ENCODE measurements at places on chromosomes 1 and 21.

- no peak for DNase-seq
Observed at GRCh38 chr1:100353071-100353801, 930 bp downstream of the CDC14A start.

GRCh38 chr1:202565890-202566602 lies 144.2 kb downstream of the SYT2 start:
- DNase-seq = no peak

DNA sequence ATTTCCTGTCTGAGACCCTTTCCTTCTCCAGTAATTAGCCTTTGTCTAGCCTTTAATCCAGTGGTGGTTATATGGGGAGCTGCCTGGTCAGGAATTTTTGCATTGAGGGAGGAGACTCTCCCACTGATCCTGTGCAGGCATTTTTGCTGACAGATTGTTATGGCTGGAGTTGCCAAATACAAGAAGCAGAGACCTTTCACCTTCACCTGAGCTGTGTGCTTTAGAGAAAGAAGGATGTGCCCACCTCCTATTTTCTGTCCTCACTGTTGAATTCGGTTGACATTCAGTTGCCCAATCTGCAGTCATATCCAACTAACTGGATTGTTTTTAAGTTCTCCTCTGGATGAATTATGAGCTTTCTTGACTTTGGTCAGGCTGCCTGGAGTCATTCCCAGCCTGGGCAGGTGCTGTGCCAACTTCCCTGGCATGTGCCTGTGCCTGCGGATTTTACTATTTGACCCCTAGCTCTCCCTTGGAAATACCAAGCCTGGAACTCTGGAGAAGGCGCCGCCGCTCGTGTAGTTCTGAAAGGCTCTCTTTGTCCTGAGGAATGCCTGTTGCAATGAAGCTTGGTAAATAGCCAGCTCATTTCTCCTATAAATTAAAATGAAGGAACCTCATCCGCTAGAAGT lies 143.9 kb downstream of the NOS1AP start:
- DNase-seq = no peak

- no peak for DNase-seq
Observed at GRCh38 chr1:209800984-209801834, 4.7 kb downstream of the IRF6 start.

- no peak for DNase-seq
Observed at GRCh38 chr21:42731264-42732032, 78.0 kb downstream of the PDE9A start.

DNA sequence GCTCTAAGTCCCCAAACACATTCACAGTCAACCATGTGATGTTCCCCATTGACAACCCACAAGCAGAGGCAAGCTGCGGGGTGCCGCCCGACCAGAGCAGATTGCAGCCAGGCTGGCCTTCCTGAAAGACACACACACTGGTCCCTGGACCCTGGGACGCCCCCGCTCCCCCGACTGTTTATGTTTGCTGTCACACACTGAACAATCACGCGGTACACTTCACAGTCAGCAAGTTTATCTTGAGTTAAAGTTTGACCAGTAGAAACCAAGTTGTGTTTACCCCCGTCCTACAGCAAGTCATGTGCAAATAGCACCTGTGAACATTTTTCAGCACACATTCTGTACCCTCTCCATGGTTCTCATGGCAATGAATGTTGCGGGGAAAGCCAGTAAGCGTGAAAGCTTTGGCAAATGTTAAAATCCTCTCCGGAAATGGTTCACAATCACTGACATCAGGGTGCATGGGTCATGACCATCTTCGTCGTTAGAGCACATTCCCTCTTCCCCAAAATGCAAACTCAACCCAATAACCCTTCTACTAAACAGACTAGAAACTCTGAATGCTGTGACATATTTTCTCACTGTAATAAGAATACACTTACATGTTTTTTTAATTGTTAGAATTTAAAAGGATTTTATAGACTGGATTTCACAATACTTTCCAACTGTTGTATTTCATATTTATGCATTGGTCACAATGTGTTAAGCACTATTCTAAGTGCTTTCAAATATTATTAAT lies 33.3 kb upstream of the IRF2BP2 start:
- DNase-seq = no peak

- DNase-seq = no peak
Observed at GRCh38 chr1:81967951-81968350, 167.2 kb downstream of the ADGRL2 start.

DNA sequence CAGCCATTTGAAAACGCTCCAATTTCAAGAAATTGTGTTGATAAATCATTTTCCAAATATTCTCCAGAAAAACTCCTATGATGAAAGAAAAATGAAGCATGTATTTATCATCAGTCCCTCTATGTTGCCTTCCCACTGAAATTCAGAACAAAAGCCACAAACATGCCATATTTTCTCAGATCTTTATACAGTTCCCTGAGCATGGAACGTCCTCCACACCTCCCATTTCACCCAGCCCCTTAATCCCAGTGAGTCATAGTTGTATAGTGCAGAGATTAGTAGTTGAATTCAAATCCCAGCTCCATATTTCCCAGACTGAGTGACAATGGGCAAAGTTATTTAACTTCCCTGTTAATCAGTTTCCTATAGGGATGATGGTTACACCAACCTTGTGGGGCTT lies 20.6 kb upstream of the NPL start:
- no peak for DNase-seq

- no peak for DNase-seq
Observed at GRCh38 chr1:55192093-55192492, 23.1 kb downstream of the USP24 start.

DNA sequence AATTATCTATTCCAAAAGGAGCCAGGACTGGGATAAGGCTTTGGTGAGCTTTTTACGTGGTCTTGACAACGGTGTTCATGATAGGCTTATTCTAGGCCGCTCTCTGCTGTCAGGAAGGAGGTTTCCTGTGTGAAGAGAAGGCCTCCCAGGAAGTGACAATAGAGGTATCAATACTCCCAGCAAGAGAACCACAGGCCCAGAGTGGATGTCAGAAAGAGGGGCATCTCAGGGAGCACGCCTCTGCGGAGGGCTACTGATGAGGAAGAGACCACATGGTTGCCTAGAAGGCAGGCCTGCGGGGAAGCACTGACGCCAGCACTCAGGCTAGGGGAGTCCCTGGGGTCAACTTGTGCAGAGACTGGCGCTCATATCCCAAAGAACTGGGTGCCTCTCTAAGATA lies 60.4 kb downstream of the ITPKB start:
- no peak for DNase-seq

- no peak for DNase-seq
Observed at GRCh38 chr1:113834716-113835115, 22.4 kb upstream of the RSBN1 start.

DNA sequence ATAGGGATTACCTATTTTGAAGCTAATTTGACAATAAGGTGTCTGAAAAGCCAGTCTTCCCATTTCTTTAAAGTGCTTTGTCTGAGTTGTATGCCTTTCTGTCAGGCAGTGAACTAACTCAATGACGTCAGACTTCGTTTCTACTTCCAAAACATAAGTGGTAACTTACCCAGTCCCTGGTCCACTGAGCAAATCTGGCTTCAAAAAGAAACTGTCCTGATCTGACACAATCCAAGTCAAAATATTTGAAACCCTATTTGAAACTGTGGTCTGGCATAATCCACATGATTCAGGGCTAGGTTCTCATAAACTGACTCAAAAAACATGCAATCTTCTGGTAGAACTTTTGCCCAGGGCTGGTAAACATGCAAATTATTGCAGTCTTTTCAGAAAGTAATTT lies 34.0 kb downstream of the DIRAS3 start:
- no peak for DNase-seq

DNA sequence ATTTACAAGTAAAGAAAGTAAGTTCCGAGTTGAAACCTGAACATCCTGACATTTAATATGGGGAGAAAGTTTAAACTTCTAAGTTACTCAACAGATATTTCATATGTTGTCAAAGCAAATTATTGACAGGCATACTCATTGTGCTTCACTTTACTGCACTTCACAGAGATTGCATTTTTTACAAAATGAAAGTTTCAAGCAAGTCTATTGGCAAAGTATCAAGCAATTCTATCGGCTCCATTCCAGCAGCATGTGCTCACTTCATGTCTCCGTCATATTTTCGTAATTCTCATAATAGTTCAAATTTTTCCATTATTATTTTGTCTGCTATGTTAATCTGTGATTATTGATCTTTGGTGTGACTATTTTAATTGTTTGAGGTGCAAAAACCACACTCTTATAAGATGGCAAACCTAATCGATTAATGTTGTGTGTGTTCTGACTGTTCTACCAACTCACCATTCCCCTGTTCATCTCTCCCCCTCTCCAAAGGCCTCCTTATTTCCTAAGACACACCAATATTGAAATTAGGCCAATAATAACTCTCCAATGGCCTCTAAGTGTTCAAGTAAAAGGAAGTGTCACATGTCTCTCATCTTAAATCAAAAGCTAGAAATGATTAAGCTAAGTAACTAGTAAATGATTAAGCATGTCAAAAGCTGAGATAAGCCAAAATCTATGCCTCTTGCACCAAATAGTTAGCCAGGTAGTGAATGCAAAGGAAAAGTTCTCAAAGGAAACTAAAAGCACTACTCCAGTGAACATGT lies 68.2 kb upstream of the BCL9 start:
- DNase-seq = no peak

GRCh38 chr1:34476371-34476770 lies 278.5 kb upstream of the GJB5 start:
- no peak for DNase-seq

DNA sequence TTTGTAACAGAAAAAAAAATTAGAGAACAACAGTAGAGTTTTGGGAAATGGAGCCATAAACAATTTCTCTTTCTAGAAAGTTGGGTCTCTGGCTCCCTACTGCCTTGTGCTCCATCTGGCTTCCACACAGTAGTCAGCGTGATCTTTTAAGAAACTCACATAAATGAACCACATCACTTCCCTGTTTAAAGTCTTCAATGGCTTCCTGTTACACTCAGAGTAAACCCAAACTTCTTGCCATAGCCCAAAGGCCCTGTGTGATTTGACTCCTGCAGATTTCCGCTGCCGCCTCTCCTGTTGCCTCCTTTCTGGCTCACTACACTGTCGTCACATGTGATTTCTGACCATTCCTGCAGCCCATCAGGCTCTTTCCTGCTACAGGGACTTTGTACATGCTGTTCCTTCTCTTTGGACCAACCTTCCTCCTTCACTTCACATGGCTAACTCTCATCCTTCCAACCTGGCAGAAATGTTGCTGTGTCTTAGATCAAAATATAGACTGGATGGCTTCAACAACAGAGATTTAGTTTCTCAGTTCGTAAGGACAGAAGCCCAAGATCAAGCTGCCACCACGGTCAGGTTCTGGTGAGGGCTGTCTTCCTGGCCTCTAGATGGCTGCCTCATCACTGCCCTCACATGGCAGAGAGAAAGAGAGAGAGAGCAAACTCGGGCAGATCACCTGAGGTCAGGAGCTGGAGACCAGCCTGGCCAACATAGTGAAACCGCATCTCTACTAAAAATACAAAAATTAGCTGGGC lies 34.0 kb downstream of the OPRD1 start:
- no peak for DNase-seq

GRCh38 chr1:106876384-106876783 lies 180.1 kb upstream of the PRMT6 start:
- DNase-seq = no peak

DNA sequence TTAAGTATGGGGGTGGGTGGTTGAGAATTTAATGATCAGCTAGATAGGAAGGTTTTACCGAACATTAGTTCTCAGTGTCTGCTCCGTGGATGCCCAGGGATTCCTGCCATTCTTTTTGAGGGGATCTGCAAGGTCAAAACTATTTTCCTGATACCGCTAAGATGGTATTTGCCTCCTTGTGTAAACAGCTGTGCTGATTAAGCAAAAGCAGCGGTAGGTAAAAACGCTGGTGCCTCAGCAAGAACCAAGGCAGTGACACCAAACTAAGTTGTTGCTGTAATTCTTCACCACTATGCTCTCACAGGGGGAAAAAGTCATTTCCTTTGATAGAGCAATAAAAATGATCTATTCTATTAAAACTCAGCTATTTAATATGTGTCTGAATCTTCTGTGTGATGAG lies 229.0 kb downstream of the FMN2 start:
- no peak for DNase-seq

GRCh38 chr1:29914936-29915335 lies 678.6 kb downstream of the PTPRU start:
- no peak for DNase-seq

DNA sequence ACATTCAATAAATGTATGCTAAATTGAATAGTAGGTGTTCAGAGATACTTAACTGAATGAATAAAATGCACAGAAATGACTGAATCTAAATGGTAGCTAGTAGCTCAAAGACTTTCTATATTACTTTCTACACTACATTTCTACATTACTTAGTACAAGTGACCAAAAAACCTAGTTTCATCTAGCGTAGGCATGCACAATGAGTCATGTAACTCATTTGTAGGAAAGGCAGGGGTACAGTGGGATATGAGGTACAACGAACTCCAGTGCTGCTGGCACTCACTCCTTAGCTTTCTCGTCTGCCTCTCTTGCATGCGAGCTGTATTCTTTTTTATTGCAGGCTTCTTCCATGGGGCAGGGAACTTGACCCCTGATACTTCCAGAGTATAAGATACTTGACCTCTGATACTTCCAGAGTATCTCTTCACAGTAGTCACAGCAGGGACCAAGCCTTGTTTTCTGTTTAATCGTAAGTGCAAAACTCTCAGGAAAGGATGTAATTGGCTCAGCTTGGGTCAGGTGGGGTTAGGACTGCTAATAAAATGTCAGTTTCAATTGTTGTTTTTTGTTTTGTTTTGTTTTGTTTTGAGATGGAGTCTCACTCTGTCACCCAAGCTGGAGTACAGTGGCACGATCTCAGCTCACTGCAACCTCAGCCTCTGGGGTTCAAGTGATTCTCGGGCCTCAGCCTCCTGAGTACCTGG lies 4.9 kb upstream of the ATP2B4 start:
- DNase-seq = no peak

- no peak for DNase-seq
Observed at GRCh38 chr1:32791881-32792280, 25.3 kb downstream of the YARS1 start.

DNA sequence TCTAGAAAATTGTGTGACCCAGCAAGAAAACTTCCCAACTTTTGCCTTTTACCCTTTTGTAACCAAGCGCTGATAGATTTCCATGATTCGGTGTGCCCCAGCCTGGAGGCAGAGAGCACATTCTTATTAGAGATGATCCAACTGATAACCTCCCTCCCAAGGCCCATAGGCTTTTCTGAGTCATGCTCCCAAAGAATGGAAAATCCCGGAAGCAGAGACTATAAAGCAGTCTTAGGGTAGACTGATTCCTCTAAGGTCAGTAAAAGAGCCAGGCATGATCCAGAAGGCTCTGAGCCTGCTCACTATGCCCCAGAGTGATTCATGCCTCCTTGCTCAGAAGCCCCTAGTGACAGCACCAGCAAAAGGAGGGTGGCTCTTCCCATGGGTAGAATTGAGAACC lies 4.3 kb downstream of the CAMK1G start:
- no peak for DNase-seq

DNA sequence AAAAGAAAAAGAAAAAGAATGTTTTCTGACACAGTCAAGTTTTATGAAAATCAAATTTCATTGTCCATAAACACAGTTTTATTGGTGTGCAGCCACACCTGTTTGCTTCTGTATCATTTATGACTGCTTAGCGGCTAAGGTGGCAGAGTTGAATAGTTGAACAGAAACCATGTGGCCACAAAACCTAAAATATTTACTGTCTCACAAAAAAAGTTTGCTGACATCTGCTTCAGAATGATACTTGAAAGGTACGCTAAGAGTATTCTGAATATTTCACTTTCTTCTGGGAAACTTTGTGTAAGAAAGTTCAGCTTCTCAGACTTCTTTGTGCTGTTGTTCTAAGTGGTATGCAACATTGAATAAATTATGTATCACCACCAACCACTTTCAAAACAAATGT lies 6.2 kb downstream of the KCNK1 start:
- no peak for DNase-seq

GRCh38 chr1:36386265-36387140 lies 779 bp upstream of the STK40 start:
- peak; percentile 92 for DNase-seq

Measured in brain pericyte (primary cell).